ENCODE measurements at places on chromosomes 7 and 10.

GRCh38 chr7:26705567-26705966, 158.8 kb downstream of the SKAP2 start:
- no peak for DNase-seq

- DNase-seq = no peak
Observed at GRCh38 chr7:50466815-50467585, 16.9 kb upstream of the FIGNL1 start.

DNA sequence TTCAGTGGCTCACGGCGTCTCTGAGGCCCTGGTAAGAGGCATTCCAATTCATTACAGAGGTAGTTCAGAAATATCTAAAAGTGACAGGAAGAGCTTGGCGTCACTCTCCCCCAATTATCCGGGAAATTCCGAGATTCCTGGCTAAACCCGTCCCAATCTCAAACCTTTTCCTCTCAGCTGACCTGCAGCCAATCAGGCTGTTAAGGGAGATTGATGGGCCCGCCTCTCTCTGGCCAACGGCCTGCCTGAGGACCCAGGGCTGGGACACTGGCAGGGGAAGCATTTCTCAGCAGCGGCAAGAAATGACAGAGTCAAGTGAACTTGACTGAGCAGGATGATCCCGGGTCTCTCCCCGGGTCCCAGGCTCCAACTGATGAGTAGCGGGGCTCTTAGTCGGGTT, 72.3 kb downstream of the EBF3 start:
- no peak for DNase-seq

- DNase-seq = no peak
Observed at GRCh38 chr10:104591441-104591840, 49.6 kb upstream of the SORCS3 start.

DNA sequence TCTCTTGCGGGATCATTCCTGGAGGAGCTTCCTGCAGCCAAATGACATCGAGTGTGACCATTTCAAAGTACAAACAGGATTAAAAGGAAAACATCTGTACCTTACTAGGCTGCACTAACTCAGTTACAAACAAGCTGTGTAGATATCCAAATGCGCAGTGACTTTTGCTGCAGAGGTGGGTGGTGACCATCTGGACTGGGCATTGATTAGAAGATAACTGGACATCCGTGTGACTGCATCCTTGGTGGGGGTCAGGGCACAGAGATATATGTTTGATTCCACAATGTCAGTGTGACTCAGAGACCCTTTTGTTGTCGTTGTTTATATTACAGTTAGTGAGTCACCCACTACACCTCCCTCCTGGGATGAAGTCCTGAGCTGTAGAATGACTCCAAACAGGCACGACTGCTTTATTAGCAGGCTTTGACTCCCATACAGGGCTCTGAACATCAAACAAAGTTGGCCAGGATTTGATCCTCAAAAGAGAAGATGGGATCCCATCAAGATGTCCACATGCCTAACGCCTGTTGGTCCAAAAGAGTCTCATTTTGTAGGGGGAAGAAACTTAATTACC, 56.7 kb upstream of the SDK1 start:
- DNase-seq = no peak

- DNase-seq = no peak
Observed at GRCh38 chr10:45227456-45227855, 88.0 kb downstream of the OR13A1 start.
